ENCODE measurements at places on chromosomes 12 and 14. TPM values are rescaled to one million over a fixed set of nuclear protein-coding genes. Genes with fewer than 3 reads are reported as not detected.

GOLGA5 gene
- 13.5 TPM for total RNA-seq

OR4K17 gene
- not detected for total RNA-seq

OTOGL gene
- total RNA-seq: not detected

DHH gene
- total RNA-seq: 0.19 TPM

GALNT6 gene
- 2.5 TPM for total RNA-seq

GPRC5A gene
- total RNA-seq: 0.80 TPM

PRPH gene
- not detected for total RNA-seq

TCTN2 gene
- 6.6 TPM for total RNA-seq

ZNF891 gene
- total RNA-seq: 1.8 TPM

NRIP2 gene
- not detected for total RNA-seq

ASB2 gene
- 50.0 TPM for total RNA-seq

CCDC177 gene
- not detected for total RNA-seq

ALKBH2 gene
- 32.7 TPM for total RNA-seq

MYF6 gene
- total RNA-seq: not detected

PRH2 gene
- not detected for total RNA-seq

SPX gene
- total RNA-seq: 0.30 TPM

MANSC4 gene
- total RNA-seq: not detected

STON2 gene
- total RNA-seq: 0.45 TPM

LRRC10 gene
- total RNA-seq: not detected

OR6C6 gene
- not detected for total RNA-seq

DNAI7 gene
- not detected for total RNA-seq

BMAL2 gene
- 7.4 TPM for total RNA-seq

BHLHE41 gene
- not detected for total RNA-seq

PLEKHG3 gene
- total RNA-seq: 0.66 TPM

ADCY4 gene
- 2.1 TPM for total RNA-seq

NGB gene
- not detected for total RNA-seq

TCL1B gene
- total RNA-seq: not detected

RBP5 gene
- total RNA-seq: not detected

KRT6C gene
- total RNA-seq: not detected

KRT85 gene
- not detected for total RNA-seq

TGM1 gene
- total RNA-seq: 31.6 TPM

RPGRIP1 gene
- not detected for total RNA-seq

CPM gene
- total RNA-seq: 10.4 TPM

POTEM gene
- total RNA-seq: not detected

WNT1 gene
- total RNA-seq: not detected
